ENCODE measurements at places on chromosomes 13 and 19.
A peak's percentile ranks its signal among the peaks of the same experiment; 100 is the strongest.

DNA sequence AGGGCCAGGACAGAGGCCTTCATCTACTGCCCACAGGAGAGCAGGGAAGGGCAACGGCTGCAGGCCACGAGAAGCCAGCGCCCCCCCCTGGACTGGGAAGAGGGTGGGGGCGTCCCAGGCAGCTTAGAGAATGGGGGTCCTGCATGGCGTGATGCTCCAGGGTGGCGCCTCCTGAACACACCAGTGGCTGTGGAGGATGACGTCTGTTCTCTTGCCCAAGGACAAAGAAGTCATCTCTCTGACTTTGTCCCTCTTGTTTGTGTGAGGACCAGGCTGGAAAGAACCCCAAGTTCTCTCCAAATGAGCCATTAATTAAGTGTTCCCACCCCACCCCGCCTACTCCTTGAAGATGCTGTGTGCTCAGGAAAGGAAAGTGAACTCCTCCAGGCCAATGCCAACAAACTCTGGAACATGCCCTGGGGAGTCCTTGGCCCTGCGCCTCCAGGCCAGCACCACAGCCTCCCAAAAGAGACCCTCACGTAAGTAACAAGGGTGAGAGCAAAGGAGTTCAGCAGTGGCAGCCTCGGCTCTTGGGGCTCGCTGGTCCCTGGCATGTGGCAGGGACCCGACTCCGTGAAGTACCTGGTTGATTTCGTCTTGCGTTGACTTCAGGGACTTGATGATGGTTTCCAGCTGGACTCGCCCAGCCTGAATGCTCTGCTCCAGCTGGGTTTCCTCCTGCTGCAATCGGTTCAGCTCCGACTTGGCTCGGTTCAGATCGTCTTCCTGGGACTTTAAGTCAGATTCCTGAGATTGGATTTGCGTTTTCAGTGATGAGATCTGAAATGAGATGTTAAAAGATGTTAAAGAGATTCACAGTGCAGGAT, 68.4 kb downstream of the EPS15L1 start:
- DNase-seq, result no peak

DNA sequence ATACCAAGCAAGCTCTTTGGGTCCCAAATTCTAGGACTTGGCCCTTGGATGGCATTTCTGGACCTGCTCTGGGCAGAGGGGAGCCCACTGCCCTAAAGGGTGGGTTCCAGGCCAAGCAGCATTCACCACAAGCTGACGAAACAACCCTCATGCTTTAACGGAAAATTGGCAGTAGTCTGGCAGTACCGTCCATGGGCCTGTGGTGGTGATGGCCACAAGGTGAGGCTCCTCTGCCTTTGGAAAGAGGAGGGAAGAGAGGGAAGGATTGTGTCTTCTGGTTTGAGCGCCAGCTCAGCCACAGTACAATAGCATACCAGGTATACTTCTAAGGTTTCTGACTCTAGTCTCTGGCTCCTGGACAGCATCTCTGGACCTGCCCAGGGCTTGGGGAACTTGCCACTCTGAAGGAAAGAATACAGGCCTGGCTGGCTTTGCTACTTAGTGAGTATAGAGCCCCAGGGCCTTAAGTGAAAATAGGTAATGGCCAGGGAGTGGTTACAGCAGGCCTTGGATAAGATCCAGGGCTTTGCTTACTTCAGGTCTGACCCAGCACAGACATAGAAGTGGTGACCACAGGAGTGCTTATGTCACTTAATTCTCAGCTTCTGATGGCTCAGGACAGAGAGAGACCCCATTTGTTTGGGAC, 595.5 kb downstream of the LMO7 start:
- DNase-seq, result no peak

DNA sequence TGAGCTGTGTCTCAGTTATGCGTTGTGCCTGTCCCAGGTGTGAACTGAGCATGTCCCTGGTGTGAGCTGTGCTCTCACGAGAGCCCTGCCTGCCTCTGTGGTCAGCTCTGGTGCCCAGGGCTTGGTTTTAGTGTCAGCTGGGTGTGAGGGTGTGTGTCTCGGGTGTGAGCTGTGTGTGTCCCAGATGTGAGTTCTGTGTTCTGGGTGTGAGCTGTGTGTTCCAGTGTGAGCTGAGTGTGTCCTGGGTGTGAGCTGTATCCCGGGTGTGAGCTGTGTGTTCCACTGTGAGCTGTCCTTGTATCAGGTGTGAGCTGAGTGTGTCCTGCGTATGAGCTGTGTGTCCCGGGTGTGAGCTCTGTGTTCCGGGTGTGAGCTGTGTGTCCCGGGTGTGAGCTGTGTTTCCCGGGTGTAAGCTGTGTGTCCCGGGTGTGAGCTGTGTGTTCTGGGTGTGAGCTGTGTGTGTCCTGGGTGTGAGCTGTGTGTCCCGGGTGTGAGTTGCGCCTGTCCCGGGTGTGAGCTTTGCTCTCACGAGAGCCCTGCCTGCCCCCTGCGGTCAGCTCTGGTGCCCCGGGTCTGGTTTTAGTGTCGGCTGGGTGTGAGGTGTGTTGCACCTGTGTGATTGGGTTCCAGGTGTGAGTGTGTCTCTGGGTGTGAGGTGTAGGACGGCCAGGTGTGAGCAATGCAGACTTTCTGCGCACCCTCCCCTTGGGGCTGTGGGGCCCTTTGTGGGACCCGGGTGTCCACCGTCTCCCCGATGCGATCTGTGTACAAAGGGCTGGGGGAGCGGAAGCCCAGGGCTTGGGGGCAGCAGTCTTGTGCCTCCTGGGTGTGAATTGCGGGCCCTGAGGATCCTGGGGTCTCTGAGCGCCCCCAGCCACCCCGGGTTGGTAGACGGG, 7.1 kb upstream of the PEAK3 start:
- DNase-seq, result no peak

GRCh38 chr13:48120241-48120640, 25.3 kb upstream of the MED4 start:
- DNase-seq, result no peak

DNA sequence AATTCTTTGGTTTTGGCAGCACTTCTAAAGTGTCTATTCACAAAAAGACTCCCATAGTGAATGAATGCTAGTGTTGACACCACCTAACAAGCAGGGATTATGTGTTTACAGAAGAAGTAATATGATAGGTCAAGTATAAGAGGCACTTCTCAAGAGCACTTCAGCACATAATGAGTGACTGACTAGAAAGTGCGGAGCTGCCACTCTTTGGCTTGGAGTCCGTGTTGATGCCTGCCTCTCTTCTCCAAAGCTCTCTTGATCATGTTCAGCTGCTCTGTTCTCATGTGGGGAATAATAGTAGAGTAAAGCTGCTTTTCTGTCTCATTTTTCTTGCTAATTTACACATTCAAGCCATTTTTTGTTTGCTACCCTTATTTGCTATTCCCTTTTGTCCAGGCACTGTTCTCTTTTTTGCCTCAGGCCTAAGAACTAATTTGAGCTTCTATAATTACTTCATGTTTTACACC, 22.7 kb upstream of the MAB21L1 start:
- DNase-seq, result no peak

GRCh38 chr19:40523322-40524047, 53.2 kb upstream of the SHKBP1 start:
- DNase-seq, result no peak

DNA sequence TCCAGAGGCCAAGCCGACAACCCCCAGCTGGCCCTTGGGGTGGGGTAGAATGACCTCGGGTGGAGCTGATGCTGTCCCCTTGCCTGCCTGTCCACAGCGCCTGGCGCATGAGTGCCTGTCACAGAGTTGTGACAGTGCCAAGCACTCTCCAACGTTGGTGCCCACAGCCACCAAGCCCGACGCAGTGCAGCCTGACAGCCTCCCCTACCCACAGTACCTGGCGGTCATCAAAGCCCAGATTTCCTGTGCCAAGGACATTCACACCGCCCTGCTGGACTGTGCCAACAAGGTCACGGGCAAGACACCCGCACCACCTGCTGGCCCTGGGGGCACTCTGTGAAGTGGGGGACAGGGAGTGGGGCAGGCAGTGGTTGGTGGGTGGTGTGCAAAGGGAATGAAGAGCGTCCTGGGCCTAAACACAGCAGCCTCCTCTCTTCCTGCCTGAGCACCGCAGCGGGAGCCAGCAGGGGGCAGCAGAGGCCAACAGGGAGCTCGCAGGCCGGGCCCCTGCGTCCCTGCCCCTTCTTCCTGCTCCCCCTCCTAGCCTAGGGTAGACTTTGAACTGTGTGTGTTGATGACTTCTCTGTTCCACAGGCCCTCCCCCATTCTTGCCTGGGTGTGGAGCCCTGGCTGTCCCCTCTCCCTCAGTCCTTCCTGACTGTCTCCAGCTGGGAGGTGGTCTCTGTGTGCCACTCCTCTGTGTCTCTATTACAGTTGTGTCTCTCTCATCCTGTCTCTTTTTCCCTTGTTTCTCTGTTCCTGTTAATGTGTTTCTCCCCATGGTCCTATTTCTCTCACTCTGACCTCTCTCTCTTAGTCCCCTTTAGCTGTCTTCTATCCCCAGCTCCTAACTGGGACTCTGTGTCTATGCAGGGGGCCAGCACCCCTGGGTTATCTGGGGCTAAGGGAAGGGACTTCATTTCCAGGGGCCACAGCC, 6.5 kb downstream of the MED29 start:
- peak; percentile 78 for DNase-seq

- no peak for DNase-seq
These were observed 8.8 kb upstream of the CACNG6 start for GRCh38 chr19:53982611-53983010.

DNA sequence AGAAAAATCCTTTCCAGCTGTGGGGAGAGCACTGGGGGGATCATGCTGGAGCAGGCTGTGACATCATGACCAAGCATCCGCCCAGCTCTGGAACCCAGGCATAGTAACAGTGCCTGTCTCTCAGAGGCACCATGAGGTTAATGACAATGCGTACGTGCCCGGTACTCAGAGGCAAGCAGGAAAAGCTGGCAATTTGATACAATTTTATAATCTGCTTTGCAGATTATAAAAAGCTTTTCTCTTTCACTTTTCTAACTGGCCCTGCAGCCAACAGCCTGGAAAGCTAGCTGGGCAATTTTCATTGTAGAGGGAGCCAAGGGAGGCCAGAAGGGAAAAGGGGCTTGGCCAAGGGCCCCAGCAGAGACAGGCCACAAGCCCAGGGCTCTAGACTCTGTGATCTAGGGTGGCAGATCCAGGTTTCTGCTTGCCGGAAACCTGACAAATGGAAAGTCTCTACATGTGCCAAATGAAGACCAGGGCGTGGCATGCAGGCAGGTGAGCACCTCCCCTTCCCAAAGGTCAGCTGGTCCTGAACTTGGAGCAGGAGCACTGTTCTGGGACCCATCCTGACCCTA, 22.7 kb downstream of the VRK3 start:
- DNase-seq, result no peak

DNA sequence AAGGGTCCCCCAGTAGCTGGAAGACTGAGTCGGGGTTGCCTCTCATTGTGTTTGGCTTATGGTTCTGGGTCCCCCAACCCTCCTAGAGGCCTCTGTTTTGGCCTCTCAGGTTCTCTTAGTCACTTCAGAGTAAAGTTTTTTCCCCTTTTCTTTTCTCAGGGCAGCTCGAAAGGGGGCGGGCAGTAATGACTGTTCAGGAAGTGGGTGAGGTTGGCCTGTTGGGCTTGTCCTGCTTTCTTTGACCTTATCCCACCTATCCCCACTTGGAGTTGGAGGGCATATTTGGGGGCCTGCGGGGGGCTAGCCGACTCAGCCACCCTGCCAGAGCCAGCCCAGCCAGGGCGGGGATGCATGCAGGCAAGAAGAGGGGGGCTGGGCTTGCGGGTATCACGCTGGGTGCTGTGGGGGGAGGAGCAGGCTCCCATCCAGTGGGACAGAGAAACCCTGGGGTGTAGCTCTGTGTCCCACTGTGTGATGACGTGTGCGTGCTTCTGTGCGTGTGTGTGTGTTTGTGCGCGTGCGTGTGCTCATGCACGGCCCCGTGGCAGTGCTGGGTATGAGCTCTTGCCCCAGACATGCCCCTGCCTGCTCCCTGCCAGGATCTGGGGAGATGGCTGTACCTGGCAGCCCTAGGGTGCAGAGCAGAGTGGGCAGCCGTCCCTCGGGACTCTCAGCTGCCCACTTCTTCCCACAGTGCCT, 1.4 kb downstream of the CIC start:
- DNase-seq, result no peak

GRCh38 chr13:26785838-26786630, 25.4 kb upstream of the GPR12 start:
- DNase-seq, result peak; percentile 12

DNA sequence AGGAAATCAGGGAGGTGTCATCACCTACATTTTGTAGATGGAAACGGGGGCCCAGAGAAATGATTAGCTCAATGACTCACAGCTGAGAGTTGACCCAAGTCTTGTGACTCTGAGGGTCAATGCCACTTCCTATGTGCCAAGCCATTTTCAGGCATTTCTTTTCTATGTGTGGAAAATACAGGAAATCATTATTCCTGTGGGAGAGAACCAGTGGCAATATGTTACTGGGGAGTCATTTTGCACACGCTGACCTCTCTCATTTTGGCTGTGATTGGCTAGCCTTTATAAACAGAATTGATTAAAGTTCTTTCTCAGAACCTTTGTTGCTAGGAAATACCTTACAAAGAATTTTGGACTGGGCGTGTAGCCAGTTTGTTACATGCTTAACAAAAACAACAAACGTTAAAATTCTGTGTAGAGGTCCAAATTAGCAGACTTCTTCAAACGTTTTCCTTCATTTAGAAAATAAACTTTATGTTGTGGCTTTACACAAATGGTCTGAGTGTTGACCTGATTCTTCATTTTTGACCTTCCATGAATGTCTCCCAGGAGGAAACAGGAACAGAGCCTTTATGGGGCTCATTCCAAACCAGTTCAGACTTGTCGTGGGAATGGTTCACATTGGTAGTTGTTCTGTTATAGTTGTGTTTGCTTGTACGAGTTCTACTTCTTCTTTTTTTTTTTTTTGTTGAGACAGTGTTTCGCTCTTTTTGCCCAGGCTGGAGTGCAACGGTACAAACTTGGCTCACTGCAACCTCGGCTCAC, 11.4 kb downstream of the PCCA start:
- DNase-seq, result no peak

- DNase-seq, result peak; percentile 76
These were observed at the start of gene POU2F2 for GRCh38 chr19:42132030-42132628. Gene POU2F2 (minus strand): TSS chr19:42132446. CDS start chr19:42132411, 35 bp downstream.

DNA sequence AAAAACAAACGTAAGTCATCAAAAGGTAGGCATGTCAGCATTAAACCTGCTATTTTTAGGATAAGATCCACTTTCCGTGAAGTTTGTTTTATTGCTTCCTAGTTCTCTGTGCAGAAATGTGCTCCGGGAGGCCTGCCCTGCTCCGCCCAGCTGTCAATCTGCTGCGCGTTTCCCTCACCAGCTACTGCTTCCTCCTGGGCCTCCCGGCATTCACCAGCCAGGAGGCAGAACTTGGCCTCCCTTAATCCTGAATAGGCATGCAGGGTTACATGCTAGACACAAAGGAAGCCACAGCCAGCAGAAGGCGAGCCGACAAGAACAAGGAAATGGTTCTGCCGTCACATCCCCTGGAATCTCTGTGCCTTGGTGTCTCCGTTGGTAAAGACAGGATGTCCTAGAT, 386.2 kb downstream of the IRS2 start:
- DNase-seq, result no peak

DNA sequence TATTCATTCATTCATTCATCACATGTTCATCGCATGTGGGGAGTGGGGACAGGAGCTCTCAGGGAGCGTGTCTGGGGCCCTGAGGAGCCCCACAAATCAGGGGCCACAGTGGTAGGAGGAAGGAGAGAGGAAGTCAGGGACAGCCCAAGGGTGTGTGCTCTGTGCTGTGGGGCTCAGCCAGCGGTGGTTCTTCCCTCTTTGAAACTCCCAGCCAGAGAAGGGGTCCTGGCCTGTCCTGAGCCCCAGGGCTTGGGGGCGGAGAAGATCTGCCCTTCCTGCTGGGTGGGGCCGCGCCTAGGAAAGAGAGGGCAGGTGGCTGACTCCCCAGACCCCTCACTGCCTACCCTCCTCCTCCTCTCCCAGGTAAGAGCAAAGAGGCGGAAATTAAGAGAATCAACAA, 14.6 kb downstream of the AP2A1 start:
- no peak for DNase-seq

GRCh38 chr19:9132422-9132821, 5.7 kb upstream of the OR7G3 start:
- no peak for DNase-seq

GRCh38 chr13:77124423-77124822, 97.5 kb upstream of the FBXL3 start:
- no peak for DNase-seq

All from activated CD8-positive, alpha-beta memory T cell treated with anti-CD3 and anti-CD28 coated beads for 48 hours (primary cell).